T-cell (primary cell): ENCODE measurements at places on chromosomes 1 and 21. TPM values are rescaled to one million over a fixed set of nuclear protein-coding genes. Genes with fewer than 3 reads are reported as not detected.

DNA sequence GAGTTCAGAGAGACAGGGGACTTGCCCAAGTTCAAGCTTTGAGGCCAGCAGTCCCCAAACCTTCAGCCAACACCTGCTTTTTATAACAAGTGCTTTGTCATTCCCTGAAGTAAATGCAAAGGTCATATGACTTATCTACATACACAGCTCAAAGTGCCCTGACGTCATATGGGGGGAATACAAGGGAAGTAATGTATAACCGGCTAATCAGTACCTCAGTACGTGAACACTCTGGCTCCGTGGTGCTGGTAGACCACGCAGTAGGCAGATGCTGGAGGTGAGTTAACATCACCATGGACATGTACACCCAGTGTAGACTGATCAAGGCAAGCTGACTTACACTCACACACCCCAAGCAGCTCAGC, 60.0 kb downstream of the BACE2 start:
- H3K27me3 ChIP-seq = no peaks in the 10 kb centered on the region
- no peak overlapping the region for H3K27ac ChIP-seq
- no peaks in the 10 kb centered on the region for H3K36me3 ChIP-seq
- DNase-seq = no peak
- no peaks in the 10 kb centered on the region for H3K4me1 ChIP-seq
- no peak overlapping the region for H3K4me3 ChIP-seq

Gene NIBAN1
- 47.9 TPM for total RNA-seq

DNA sequence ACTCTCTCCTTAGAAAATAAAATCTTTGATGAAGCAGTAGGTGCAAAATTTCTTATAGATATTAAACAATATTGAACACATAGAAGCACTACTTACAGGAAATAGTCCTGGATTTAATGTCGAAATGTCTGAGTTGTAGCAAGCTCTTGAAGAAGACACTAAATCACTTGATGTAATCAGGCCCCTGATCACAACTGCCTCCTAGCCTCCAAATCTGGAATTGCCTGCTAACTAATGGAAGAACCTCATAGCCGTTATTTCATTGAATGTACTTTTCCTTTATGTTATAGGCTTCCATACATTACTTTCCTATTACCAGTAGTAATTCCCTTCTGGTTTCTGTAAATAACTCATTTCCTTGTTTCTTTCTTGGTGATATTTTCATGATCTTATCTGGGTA, 675.7 kb upstream of the CHRM3 start:
- no peaks in the 10 kb centered on the region for H3K4me1 ChIP-seq
- no peak for DNase-seq
- no peak overlapping the region for H3K27ac ChIP-seq
- no peak overlapping the region for H3K4me3 ChIP-seq
- no peaks in the 10 kb centered on the region for H3K27me3 ChIP-seq
- no peaks in the 10 kb centered on the region for H3K36me3 ChIP-seq

DNA sequence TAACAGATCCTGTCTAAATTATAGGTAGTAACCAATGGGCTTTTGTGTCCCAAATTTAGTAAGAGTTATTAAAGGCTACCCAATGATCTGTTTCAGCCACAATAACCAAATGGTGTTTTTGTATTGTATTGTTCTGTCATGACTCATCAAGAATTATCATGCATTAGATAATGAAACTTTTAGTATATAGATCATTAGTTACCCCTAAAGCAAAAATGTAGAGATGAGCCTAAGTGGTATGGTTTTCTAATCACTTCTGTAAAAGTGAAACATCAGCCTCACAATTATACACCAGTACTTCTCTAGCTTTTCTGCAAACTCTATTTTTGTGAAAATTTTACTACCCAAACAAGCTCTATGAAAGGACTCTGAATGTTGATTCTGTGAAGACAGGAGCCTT, 71.4 kb downstream of the LRRC7 start:
- H3K36me3 ChIP-seq = no peaks in the 10 kb centered on the region
- no peak overlapping the region for H3K27ac ChIP-seq
- H3K4me1 ChIP-seq = no peaks in the 10 kb centered on the region
- H3K27me3 ChIP-seq = no peaks in the 10 kb centered on the region
- no peak for DNase-seq
- H3K4me3 ChIP-seq = no peak overlapping the region

Gene ZNF593OS
- total RNA-seq = not detected

DNA sequence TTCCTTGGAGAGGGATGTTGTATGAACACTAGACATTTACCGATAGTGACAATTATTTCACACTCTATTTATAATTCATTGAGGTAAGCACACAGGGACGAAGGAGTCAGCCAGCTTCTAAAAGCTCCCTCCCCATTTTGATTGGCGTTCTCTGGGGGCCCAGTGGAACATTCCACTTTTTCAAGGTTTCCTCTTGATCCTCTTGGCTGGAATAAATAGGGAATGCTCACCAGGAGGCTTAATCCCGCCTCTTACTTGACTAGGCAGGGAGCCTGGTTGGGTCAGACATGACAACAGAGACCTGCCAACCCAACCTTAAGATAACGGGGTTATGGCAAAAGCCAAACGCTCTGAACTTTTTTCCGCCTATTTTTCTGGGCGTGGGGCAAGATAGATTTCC, 974 bp downstream of the ACTN2 start:
- DNase-seq = no peak
- no peaks in the 10 kb centered on the region for H3K36me3 ChIP-seq
- H3K27ac ChIP-seq = no peak overlapping the region
- peaks cover 15% of the 10 kb centered on the region for H3K4me1 ChIP-seq

DNA sequence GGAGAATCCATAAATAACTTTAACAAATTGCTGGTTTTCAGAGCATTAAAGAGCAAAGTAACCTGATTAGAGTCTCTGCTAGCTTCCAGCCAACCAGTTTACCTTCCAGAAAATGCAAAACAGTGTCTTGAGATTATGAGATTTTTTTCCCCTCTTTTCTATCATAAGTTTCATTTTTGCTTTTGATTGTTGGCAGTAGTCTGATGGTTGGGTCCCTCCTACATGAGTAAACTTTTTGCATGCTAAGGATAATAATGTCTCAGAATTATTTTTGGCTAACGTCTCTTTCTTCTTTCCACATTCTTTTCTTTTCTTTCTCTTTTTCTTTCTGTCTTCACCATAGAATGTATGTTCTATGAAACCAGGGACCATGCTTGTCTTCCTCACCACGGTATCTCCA, 6.3 kb upstream of the ADAMTS5 start:
- no peak for DNase-seq
- no peak overlapping the region for H3K27ac ChIP-seq
- no peaks in the 10 kb centered on the region for H3K36me3 ChIP-seq

Gene CNIH3
- 2.4 TPM for total RNA-seq
